ENCODE measurements at places on chromosomes 12 and 14. TPM values are rescaled to one million over a fixed set of nuclear protein-coding genes. Genes with fewer than 3 reads are reported as not detected.

FAM222A gene
- total RNA-seq, result under 0.01 TPM

IL26 gene
- not detected for total RNA-seq

ACRBP gene
- total RNA-seq, result 0.33 TPM

EIF2S1 gene
- 152 TPM for total RNA-seq

HCAR1 gene
- total RNA-seq, result 1.5 TPM

CCDC177 gene
- total RNA-seq, result not detected

SOAT2 gene
- not detected for total RNA-seq

LRR1 gene
- total RNA-seq, result 9.5 TPM

GRCh38 chr12:49359671-49360070 is 7.6 kb upstream of the SPATS2 start:
- DNase-seq, result no peak
- no peak overlapping the region for H3K27ac ChIP-seq
- no peaks in the 10 kb centered on the region for H3K27me3 ChIP-seq
- H3K36me3 ChIP-seq, result no peaks in the 10 kb centered on the region

DNA sequence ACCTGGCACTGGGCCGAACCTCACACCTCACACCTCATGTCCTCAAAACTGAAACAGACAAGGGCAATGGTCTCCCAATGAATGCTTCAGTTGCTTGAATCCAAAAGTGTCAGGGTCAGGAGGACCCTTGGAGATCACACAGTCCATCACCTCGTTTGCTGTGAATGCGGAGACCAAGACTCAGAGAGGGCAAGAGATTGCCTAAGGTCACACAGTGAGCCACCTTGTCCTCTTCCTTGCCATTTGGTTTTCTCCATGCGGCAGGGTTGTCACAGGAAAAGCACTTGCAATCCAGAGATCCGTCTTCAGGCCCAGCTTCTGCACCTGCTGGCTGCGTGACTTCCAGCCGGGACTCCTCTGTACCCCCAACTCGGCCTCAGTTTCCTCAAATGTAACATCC is 28.0 kb downstream of the MVK start:
- no peak overlapping the region for H3K4me3 ChIP-seq
- no peak overlapping the region for H3K27ac ChIP-seq
- no peak for DNase-seq
- peaks cover 5% of the 10 kb centered on the region for H3K4me1 ChIP-seq
- H3K36me3 ChIP-seq, result no peaks in the 10 kb centered on the region

DNA sequence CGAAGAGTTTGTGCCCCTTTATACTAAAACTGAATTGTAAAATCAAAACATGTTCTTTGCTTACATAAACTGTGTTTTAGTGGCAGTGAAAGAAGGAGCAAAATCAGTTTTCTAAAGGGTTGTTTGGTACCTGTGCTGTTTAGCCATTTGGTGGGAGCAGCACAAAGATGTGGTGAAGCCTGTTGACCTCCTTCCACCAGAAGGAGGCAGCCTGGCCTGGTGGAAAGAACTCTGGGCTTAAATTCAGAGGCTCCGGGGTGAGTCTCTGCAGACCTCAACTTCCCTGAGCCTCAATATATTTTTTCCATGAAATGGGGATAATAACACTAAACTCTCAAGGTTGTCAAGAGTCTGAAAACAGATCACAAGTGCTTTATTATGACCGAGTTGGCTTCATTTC is 502.5 kb downstream of the VRK1 start:
- H3K27ac ChIP-seq, result no peak overlapping the region
- no peaks in the 10 kb centered on the region for H3K27me3 ChIP-seq
- DNase-seq, result no peak
- H3K4me1 ChIP-seq, result no peaks in the 10 kb centered on the region
- no peak overlapping the region for H3K4me3 ChIP-seq
- no peaks in the 10 kb centered on the region for H3K36me3 ChIP-seq

DNA sequence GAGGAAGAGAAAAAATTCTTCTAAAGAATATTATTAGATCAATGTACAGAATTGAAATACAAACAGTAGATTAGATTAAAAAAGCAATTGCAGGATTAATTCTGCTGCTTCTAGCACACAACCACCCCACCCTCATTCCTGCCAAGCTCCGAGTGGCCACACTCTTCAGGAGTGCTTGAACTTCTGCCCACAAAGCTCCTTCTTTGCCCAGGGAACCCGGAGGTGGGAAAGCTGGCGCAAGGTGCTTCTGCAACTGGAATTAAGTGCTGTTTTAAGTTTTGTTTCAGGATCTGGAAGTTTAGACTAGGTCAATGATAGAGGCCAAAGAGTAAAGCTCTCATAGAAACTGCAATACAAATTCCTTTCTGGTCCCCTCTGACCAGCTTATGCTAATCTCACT is 94.1 kb upstream of the BMP4 start:
- H3K27me3 ChIP-seq, result no peaks in the 10 kb centered on the region
- no peak overlapping the region for H3K27ac ChIP-seq
- no peak for DNase-seq

- peaks cover 5% of the 10 kb centered on the region for H3K4me1 ChIP-seq
- no peaks in the 10 kb centered on the region for H3K27me3 ChIP-seq
- no peak overlapping the region for H3K4me3 ChIP-seq
- no peaks in the 10 kb centered on the region for H3K36me3 ChIP-seq
Measured at GRCh38 chr14:100073576-100074430, 8.6 kb downstream of the EVL start.

DNA sequence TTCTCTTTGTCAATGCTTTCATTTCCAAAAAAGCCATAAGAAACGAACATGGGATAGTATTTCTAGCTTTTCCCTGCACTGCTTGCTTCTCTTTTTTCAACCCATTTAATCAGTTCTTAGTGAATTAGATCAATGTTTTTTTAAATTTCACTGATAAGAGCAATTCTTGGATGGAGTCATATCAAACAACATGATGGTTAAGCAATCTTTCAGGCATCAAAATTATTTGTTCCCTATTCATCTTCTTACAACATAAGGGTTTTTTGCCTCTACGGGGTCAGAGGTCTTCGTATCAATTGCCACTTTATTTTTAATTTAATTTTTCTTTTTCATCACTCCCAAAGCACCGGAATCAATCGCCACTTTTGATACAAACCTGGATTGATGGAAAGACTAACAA is 103.8 kb upstream of the RESF1 start:
- no peak for DNase-seq
- no peak overlapping the region for H3K4me3 ChIP-seq
- no peaks in the 10 kb centered on the region for H3K27me3 ChIP-seq
- H3K27ac ChIP-seq, result no peak overlapping the region

- H3K4me3 ChIP-seq, result no peak overlapping the region
- H3K27ac ChIP-seq, result no peak overlapping the region
- DNase-seq, result peak; percentile 22
- no peaks in the 10 kb centered on the region for H3K4me1 ChIP-seq
- peaks cover 4% of the 10 kb centered on the region for H3K36me3 ChIP-seq
Measured at GRCh38 chr12:66140731-66141130, 10.2 kb upstream of the LLPH start.

DNA sequence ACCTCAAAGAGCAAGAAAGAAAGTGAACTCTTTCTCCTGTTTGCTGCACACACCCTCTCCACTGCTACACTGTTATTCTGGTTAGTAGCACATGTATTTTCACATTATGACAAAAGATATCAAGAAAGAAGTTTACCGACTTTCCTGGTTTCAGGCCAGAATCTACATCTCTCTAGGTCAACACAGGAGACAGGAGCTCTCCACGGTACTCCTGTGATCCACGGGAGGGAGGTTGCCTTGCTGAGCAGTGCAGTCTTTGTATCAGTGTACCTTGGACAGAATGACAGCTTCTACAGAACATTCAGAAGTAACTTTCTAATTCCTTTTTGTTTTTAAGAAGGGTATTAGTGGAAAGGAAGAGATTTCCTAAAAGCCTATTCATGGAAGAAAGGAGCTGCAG is 805.6 kb downstream of the NRXN3 start:
- no peaks in the 10 kb centered on the region for H3K27me3 ChIP-seq
- no peak overlapping the region for H3K27ac ChIP-seq
- H3K4me3 ChIP-seq, result no peak overlapping the region
- DNase-seq, result no peak

- H3K27ac ChIP-seq, result no peak overlapping the region
- no peaks in the 10 kb centered on the region for H3K27me3 ChIP-seq
- no peaks in the 10 kb centered on the region for H3K4me1 ChIP-seq
- no peak overlapping the region for H3K4me3 ChIP-seq
- DNase-seq, result no peak
- peaks cover 12% of the 10 kb centered on the region for H3K36me3 ChIP-seq
Measured at GRCh38 chr14:90263748-90264449, 7.5 kb downstream of the PSMC1 start.

- no peaks in the 10 kb centered on the region for H3K36me3 ChIP-seq
- no peak overlapping the region for H3K27ac ChIP-seq
- no peaks in the 10 kb centered on the region for H3K4me1 ChIP-seq
- H3K27me3 ChIP-seq, result peaks cover 15% of the 10 kb centered on the region
- DNase-seq, result peak; percentile 17
- no peak overlapping the region for H3K4me3 ChIP-seq
Measured at GRCh38 chr14:74425525-74426201, 347 bp downstream of the SYNDIG1L start.

DNA sequence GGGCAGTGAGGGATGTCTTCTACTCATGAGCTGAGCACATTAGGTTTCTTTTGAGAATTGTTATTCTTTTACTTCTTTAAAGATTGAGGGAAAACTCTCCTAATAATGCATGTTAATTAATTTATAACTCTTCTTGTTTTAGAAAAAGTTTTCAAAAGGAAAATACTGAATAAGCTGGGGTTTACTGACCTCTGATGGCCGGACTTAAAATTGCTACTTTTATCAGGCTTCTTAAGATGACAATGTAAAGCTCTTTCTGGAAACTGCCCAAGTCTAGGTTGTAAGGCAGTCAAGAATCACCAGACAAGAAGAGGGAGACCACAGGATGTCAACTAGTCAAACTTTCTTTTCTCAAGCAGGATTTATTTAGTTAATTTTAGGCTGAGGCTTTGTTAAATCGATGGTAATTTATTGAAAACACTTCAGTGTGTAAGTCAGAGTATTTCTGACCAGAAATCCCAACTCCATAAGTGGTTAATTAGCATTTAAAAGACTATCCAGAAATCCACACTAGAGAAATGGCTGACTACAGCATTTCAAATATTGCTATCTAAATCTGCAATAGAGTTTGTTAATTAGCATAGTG is 82.1 kb downstream of the AVPR1A start:
- no peaks in the 10 kb centered on the region for H3K27me3 ChIP-seq
- H3K4me3 ChIP-seq, result no peak overlapping the region
- no peaks in the 10 kb centered on the region for H3K4me1 ChIP-seq
- peak; percentile 76 for DNase-seq
- H3K27ac ChIP-seq, result no peak overlapping the region

GRCh38 chr12:28937196-28937595 is 211.9 kb upstream of the FAR2 start:
- DNase-seq, result peak; percentile 91
- no peak overlapping the region for H3K4me3 ChIP-seq
- no peaks in the 10 kb centered on the region for H3K36me3 ChIP-seq
- no peak overlapping the region for H3K27ac ChIP-seq

GRCh38 chr12:109770861-109771670 is 57.4 kb downstream of the FAM222A start:
- no peak overlapping the region for H3K4me3 ChIP-seq
- DNase-seq, result no peak
- no peaks in the 10 kb centered on the region for H3K27me3 ChIP-seq
- H3K4me1 ChIP-seq, result no peaks in the 10 kb centered on the region
- no peak overlapping the region for H3K27ac ChIP-seq
- H3K36me3 ChIP-seq, result no peaks in the 10 kb centered on the region

- no peaks in the 10 kb centered on the region for H3K36me3 ChIP-seq
- no peak overlapping the region for H3K4me3 ChIP-seq
- H3K27ac ChIP-seq, result no peak overlapping the region
- no peak for DNase-seq
Measured at GRCh38 chr14:99132821-99133635, 139.0 kb downstream of the BCL11B start.

DNA sequence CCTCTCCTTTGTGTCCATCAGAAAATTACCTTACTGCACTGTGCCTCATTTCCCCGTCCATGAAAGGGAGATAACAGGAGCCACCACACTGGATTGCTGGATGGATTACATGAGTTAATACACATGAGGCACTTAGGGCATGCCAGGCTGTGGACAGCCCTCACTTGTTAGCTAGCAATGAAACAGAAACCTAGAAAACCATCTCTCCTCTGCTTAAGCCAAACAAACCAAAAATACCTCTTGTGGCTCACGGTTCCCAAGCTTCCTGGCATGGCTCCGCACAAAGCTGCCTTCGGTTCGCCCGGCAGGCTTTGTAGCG is 660 bp upstream of the HCFC2 start:
- H3K27ac ChIP-seq, result peak overlapping the region; percentile 82
- H3K4me3 ChIP-seq, result peak overlapping the region; percentile 78
- H3K36me3 ChIP-seq, result no peaks in the 10 kb centered on the region
- H3K27me3 ChIP-seq, result no peaks in the 10 kb centered on the region
- no peak for DNase-seq
- peaks cover 6% of the 10 kb centered on the region for H3K4me1 ChIP-seq

DNA sequence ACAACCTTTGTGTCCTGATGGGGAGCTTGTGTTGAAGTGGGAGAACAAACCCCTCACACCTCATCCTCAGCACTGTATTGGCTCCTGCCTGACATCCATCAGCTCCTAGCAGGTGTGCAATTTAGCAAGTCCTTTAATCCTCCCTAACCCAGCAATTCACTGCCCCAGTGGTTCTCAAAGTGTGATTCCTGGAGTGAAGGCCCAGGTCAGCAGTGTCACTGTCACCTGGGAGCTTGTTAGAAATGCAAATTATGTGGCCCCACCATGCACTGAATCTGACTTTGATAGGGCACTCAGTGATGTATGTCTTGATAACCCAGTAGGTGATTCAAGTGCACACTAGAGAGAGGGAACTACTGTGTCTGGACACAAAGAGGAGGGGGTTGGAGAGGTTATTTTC is 133.6 kb downstream of the FGD4 start:
- no peak overlapping the region for H3K4me3 ChIP-seq
- H3K4me1 ChIP-seq, result peaks cover 5% of the 10 kb centered on the region
- no peak overlapping the region for H3K27ac ChIP-seq
- H3K27me3 ChIP-seq, result no peaks in the 10 kb centered on the region

DNA sequence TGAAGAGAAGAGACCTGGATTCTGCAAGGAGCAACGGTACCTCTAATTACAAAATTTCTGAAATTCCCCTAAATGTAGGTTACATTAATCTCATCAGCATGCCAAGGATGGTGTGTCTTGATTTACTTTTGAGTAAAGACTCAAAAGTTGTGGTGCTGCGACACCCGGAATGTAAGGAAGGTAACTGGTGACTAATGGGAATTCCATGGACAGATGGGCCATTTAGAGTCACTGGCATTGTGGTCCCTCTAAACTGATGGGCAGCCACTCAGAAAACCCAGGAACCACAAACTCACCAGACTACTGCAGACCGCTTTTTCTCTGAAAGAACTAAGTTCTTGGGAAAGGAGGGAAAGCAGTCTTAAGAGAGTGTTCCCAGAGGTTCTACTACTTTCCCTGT is 32.8 kb downstream of the GRIN2B start:
- no peak overlapping the region for H3K27ac ChIP-seq
- no peak overlapping the region for H3K4me3 ChIP-seq
- H3K4me1 ChIP-seq, result no peaks in the 10 kb centered on the region
- DNase-seq, result no peak
